ENCODE measurements at places on chromosomes 4 and X. TPM values are rescaled to one million over a fixed set of nuclear protein-coding genes. Genes with fewer than 3 reads are reported as not detected.

GRCh38 chr4:180541678-180542077, 1701.5 kb upstream of the TENM3 start:
- 0 out of 2 replicates have a peak, but pooled peaks cover 4% of the 10 kb centered on the region for H3K36me3 ChIP-seq
- H3K27me3 ChIP-seq = no peaks in the 10 kb centered on the region
- peaks cover 3% of the 10 kb centered on the region for H3K4me1 ChIP-seq

The OPRPN gene
- total RNA-seq = not detected

The SYP gene
- total RNA-seq = 2.1 TPM

- no peak for DNase-seq
- no peaks in the 10 kb centered on the region for H3K36me3 ChIP-seq
- H3K27me3 ChIP-seq = no peaks in the 10 kb centered on the region
- no peak overlapping the region for H3K4me3 ChIP-seq
These were observed 34.6 kb upstream of the WDR1 start for GRCh38 chr4:10151182-10151581.

DNA sequence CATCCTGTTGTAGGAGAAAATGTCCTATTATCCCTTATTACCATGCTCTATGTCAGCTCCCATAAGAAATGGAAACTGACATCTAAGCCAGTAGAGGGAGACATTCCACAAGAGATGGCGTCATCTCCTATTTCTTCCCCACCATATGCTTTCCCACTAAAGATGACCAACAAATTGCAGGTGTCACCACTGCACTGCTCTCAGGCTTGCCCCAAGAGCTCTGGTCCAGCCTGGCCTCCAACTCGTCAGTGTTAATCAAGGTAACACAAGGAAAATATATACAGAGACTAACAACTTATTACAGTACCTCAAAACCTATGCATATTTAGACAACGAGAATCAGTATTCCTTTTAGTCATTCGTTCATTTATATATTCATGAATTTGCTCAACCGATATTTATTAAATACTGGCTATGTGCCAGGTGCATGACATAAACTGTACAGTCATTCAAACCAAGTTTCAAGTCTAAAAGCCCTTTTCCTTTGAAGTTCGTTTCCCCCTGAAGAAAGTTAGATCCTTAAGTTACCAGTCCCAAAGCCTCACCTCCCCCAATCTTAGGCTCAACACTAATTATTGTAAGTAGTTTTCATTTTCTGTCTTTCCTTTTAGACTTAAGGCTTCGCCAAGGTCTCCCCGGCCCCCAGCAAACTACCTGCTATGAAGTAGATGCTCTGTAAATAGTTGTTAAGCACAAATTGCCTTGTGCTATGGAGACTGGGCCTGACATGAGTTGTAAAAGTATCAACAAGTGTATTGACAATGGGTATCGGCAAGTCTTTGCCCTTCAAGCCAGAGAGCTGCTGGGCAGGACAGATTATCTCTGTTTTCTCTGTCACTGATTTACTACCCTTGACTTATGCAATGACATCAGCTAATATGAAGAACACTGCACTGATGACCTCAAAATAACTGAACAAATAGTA, 3.1 kb upstream of the FGB start:
- no peak overlapping the region for H3K27ac ChIP-seq
- DNase-seq = peak; percentile 46
- H3K27me3 ChIP-seq = no peaks in the 10 kb centered on the region
- no peaks in the 10 kb centered on the region for H3K36me3 ChIP-seq
- H3K4me1 ChIP-seq = no peaks in the 10 kb centered on the region

DNA sequence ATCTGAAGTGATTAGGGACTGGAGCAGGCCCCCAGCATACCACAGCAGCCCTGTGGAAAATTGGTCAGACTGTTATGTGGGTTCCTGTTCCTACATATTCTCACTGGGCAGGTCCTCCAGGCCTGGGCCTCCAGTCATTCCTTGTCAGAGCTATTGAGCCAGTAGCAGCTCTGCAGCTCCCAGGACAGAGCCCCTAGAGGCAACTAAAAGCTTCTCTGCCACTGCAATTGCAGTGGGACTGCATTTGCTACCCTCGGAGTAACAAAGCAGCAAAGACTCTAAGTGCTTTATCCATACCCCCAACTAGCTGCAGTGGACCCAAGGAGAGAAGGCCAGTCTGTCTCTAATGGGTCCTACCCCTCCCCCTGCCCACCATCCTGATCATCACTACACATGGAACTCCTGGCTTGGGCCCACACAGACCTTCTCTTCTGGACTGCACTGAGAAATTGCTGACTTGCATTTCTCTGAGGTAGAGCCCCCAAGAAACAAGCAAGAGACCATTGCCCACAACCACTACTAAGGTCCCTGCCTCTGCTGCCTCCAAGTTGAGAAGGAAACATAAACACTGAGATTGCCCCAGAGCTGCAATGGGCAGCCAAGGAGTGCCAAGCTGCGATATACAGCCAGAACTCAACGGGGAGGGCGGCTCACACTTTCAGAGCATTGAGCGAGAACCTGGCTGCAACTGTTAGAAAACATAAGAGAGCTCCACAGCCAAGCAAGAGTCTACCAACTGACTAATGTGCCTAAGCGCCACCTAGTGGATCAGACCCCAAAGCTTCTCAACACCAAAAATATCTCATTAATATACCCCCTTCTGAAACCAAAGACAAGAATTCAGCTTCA, 738.7 kb upstream of the NDST4 start:
- peak; percentile 73 for DNase-seq
- H3K4me1 ChIP-seq = no peaks in the 10 kb centered on the region
- H3K36me3 ChIP-seq = no peaks in the 10 kb centered on the region
- no peaks in the 10 kb centered on the region for H3K27me3 ChIP-seq
- H3K27ac ChIP-seq = no peak overlapping the region
- no peak overlapping the region for H3K4me3 ChIP-seq

The DGKK gene
- 1.4 TPM for total RNA-seq

The AMELX gene
- total RNA-seq = not detected
